ENCODE measurements at places on chromosomes 2 and 18. TPM values are rescaled to one million over a fixed set of nuclear protein-coding genes. Genes with fewer than 3 reads are reported as not detected.
A peak's percentile ranks its signal among the peaks of the same experiment; 100 is the strongest.

DNA sequence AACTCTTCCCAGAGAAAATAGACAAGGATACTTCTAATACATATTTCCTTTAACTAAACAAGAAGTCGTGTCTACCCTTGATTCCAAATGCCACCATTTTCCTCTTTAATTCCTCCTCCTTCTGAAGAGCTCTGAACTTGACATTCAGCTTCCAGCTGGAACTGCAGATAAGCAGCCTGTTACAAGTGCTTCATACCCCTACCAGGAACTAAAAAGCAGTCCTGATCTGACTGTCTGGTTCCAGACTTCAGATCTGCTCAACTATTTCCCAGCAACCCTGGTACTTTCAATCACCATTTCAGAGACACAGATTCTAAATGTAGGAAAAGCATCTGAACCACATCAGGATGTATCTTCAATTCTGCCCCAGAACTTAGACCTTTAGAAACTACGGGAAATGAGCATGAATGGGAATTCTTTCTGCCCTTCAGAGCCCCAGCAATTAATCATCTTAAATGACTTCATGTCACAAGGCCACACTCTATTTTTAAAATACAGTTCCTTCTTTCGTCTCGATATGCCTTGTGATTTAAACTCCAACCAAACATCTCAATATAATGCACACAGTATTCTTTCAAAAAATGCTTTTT lies 159.5 kb downstream of the L3MBTL4 start:
- peaks cover 21% of the 10 kb centered on the region for H3K4me1 ChIP-seq
- no peak overlapping the region for H3K27ac ChIP-seq
- DNase-seq, result no peak
- no peaks in the 10 kb centered on the region for H3K27me3 ChIP-seq
- no peak overlapping the region for H3K4me3 ChIP-seq

DNA sequence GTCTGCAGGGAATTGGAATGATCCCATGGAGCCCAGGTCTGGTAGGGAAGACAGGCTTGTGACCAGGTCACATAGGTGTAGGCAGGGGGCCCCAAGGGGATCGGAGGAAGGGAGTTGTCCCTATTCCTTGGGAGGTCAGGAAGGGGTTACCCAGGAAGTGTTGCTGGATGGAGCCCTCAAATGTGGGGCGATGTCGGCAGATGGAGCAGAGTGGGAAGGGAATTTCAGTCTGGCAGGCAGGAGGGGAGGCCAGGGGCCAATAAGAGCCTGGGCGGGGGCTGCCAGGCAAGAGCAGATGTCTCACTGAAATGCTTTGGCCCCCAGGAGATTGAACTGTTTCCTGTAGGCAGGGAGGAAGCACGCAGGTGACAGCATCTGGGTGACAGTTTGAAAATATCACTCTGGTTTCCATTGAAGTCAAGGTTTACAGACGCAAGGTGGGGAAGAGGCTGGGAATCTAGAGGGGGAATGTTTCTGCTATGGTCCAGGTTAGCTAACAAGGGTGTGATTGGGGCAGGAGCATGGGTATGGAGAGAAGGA lies 81.5 kb upstream of the SMAD2 start:
- peaks cover 1% of the 10 kb centered on the region for H3K27me3 ChIP-seq
- no peak for DNase-seq
- no peaks in the 10 kb centered on the region for H3K36me3 ChIP-seq

GRCh38 chr2:239507576-239508258 lies 106.9 kb upstream of the HDAC4 start:
- H3K27ac ChIP-seq, result no peak overlapping the region
- H3K4me1 ChIP-seq, result peaks cover 14% of the 10 kb centered on the region
- DNase-seq, result no peak
- H3K27me3 ChIP-seq, result peaks cover 5% of the 10 kb centered on the region

GRCh38 chr2:226652369-226652768 lies 147.3 kb downstream of the IRS1 start:
- no peak for DNase-seq
- H3K27ac ChIP-seq, result no peak overlapping the region
- no peak overlapping the region for H3K4me3 ChIP-seq

POTEF gene
- 1.1 TPM for total RNA-seq

DNA sequence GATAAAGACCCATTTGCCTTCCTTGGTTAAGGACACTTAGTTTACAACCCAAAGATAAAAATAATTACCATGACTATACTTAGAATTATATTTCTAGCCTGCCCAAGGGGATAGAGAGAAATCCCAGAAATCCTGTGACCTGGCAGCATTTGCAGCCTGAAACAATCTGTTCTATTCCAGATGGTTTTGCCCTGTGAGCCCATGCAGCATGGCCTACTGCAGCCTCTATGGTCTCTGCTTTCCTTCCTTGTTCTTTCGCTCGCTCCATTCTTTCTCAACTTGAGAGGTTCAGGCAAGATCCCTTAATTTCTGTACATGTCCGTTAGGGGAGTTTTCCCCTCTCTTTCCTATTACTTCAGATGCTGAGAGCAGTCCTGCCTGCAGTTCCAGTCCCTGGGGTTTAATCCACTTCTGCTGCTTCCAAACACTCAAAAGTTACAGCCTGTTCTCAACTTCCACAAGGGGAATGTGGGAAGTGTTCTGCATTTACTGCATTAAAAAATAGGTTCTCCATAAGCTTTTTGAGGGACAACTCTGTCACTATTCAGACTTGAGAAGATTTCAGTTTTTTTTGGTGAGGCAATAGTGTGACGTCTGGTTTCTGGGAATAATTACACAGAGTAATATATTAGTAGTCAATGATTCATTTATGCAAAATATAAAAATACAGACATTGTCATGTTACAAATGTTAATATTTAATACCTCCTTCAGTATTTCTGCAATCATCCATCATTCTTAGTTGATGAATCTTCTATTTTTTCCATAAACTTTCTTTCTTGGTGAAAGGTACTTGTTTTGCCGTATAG lies 80.3 kb downstream of the CDCA7 start:
- H3K4me1 ChIP-seq, result peaks cover 14% of the 10 kb centered on the region
- peaks cover 3% of the 10 kb centered on the region for H3K27me3 ChIP-seq
- no peak overlapping the region for H3K4me3 ChIP-seq
- H3K36me3 ChIP-seq, result no peaks in the 10 kb centered on the region
- H3K27ac ChIP-seq, result no peak overlapping the region
- DNase-seq, result no peak

DNA sequence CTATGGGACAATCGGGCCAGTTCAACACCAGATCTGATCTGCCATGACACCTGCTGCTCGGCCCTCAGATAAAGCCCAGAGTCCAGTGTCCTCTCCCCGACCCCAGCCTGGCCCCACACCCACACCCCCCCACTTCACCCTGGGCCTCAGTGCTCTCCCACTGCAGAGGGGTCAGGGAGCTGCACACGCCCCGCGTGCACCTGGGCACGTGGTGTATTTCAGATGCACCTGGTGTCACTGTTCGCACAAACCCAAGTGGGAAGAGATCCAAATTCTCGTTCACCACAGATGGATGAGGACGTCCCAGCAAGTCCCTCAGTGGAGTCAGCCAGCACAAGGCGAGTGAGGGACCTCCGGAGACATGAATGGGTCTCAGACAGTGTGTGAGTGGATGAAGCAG lies 161.3 kb downstream of the RTP5 start:
- no peak for DNase-seq
- no peak overlapping the region for H3K27ac ChIP-seq
- H3K4me1 ChIP-seq, result no peaks in the 10 kb centered on the region
- H3K36me3 ChIP-seq, result no peaks in the 10 kb centered on the region
- no peak overlapping the region for H3K4me3 ChIP-seq
- H3K27me3 ChIP-seq, result peaks cover 3% of the 10 kb centered on the region

FBXO15 gene
- total RNA-seq, result 5.4 TPM

DARS1 gene
- 82.9 TPM for total RNA-seq

DNA sequence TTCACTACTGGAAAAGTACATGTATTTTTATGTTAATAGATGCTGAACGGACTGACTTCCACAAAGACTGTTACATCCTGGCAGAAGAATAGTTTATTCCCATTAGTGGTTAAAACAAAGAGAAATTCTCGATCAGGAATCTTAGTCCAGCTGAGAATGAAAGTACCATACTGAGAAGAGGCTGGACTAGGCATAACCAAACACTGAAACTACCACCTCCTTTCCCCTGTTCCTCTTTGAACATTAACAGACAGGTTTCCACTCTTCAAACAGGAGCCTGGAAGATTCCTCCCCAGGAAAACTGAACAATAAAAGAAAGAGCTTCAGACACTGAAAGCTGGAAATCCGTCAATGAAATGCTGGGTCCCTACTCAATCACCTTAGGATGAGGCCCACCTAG lies 25.8 kb downstream of the LDAH start:
- peaks cover 8% of the 10 kb centered on the region for H3K4me1 ChIP-seq
- H3K27me3 ChIP-seq, result peaks cover 1% of the 10 kb centered on the region
- peaks cover 7% of the 10 kb centered on the region for H3K36me3 ChIP-seq
- no peak overlapping the region for H3K27ac ChIP-seq

CGREF1 gene
- total RNA-seq, result not detected

- no peaks in the 10 kb centered on the region for H3K36me3 ChIP-seq
- no peak overlapping the region for H3K4me3 ChIP-seq
- no peak overlapping the region for H3K27ac ChIP-seq
- DNase-seq, result no peak
- no peaks in the 10 kb centered on the region for H3K27me3 ChIP-seq
Observed at GRCh38 chr2:212683346-212684097, 144.9 kb upstream of the ERBB4 start.

- H3K27ac ChIP-seq, result no peak overlapping the region
- DNase-seq, result no peak
- no peak overlapping the region for H3K4me3 ChIP-seq
- H3K36me3 ChIP-seq, result peaks cover under 1% of the 10 kb centered on the region
- H3K4me1 ChIP-seq, result peaks cover 15% of the 10 kb centered on the region
Observed at GRCh38 chr18:35118641-35119040, 77.4 kb downstream of the MAPRE2 start.

DNA sequence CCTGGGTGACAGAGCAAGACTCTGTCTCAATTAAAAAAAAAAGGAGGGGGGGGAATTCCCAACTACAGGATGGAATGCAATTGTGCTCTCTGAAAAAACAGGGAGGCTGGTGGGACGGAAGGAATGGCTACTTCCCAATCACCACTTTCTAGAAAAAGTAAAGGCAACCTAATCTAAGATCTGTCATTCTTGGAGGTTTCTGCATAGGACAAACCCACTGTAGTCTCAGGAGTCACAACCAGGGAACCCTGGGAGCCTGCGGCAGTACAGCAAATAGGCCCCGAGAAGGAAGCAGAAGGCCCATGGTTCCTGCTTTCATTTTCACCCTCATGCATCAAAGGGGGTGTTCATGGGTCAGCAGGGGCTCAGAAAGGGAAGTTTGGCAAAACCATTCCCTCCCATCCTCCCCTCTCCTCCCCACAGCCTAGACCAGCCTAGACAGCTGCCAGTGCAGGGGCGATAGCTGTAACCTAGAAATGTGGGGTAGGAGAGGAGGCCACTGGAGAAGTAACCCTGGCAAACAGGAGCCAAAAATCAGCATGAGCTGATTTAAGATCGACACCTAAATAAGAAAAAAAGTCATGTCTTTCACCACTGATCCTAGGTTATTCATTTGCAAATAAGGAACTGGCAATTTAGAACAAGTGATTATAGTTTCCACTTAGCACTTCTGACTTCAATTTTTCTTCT lies 48.0 kb downstream of the TRABD2A start:
- H3K27ac ChIP-seq, result no peak overlapping the region
- H3K36me3 ChIP-seq, result peaks cover 7% of the 10 kb centered on the region
- no peak for DNase-seq
- no peak overlapping the region for H3K4me3 ChIP-seq

CD207 gene
- 0.74 TPM for total RNA-seq

- H3K4me3 ChIP-seq, result no peak overlapping the region
Observed at GRCh38 chr2:158914731-158915130, 53.7 kb upstream of the TANC1 start.

CD8A gene
- not detected for total RNA-seq

DNA sequence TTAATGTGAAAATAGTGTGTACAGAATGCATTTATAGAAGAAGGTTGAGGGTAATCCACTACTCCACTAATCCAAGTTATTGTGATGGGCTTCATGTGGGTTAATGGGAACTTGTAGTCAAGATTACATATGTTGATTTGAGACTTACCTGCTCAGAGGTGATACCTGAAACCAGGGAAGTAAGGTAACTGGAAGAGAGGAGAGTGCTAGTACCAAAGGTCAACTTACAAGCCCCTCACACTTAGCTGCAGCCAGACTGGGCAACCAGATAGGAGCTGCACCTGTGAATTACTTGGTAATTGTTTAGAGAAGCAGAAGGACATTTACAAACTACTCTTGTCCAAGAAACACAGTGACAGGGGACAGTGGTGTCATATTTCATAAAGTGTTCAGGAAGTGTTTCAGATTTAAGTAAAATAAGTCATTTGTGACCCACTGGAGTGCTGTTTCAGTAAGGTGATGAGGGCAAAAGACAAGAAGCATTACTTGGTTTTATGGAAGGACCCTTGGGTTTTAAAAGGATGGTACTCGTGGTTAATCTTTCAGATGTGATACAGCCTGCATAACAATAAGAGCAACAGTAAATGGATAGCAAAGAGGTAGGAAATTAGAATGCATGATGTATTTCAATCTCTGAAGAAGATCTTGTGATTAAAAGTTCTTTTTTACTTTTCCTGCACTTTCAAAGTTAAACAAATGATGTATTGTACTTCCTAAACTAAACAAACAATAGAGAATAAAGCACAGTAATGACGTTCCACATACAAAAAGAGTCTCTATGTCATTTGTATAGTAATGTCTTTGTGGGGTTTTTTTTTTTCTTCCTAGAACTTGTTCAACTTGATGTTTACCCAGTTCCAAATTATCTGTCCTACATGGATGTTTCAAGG lies 189.3 kb downstream of the PHLPP1 start:
- H3K27ac ChIP-seq, result no peak overlapping the region
- peaks cover 20% of the 10 kb centered on the region for H3K36me3 ChIP-seq
- peak overlapping the region; percentile 21 for H3K4me3 ChIP-seq

- DNase-seq, result no peak
- H3K4me3 ChIP-seq, result no peak overlapping the region
- H3K36me3 ChIP-seq, result peaks cover 3% of the 10 kb centered on the region
- no peaks in the 10 kb centered on the region for H3K4me1 ChIP-seq
- H3K27ac ChIP-seq, result no peak overlapping the region
- H3K27me3 ChIP-seq, result peaks cover 3% of the 10 kb centered on the region
Observed at GRCh38 chr18:74775239-74775638, 177.6 kb downstream of the ZNF407 start.

- H3K36me3 ChIP-seq, result no peaks in the 10 kb centered on the region
- H3K4me1 ChIP-seq, result no peaks in the 10 kb centered on the region
- no peak overlapping the region for H3K4me3 ChIP-seq
- no peak overlapping the region for H3K27ac ChIP-seq
- DNase-seq, result no peak
Observed at GRCh38 chr2:118618279-118618678, 229.2 kb downstream of the EN1 start.

- H3K36me3 ChIP-seq, result peaks cover 3% of the 10 kb centered on the region
- peaks cover 37% of the 10 kb centered on the region for H3K4me1 ChIP-seq
- peak overlapping the region; percentile 58 for H3K27ac ChIP-seq
Observed at GRCh38 chr2:165621086-165621560, 151.6 kb downstream of the CSRNP3 start.

DNA sequence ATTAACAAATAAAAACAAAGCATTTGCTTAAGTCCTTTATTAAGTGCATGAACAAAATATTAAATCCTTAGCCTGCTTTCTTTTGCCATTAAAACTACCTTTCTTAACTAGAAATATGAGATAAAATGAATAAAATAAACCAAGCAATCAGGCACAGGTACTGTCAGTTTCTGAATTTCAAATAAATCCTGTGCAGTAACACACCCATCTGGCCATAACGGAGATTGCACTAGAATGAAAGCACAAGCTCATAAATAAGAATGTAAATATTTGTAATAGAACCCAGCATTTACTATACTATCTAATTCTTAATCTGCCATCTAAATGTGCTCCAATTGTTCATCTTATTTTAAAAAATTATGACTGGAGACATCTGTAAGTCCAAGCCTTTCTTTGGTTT lies 31.9 kb downstream of the PRKRA start:
- H3K27ac ChIP-seq, result peak overlapping the region; percentile 76
- H3K27me3 ChIP-seq, result peaks cover 1% of the 10 kb centered on the region

- no peaks in the 10 kb centered on the region for H3K36me3 ChIP-seq
- no peaks in the 10 kb centered on the region for H3K27me3 ChIP-seq
- no peak overlapping the region for H3K4me3 ChIP-seq
- peaks cover 36% of the 10 kb centered on the region for H3K4me1 ChIP-seq
Observed at GRCh38 chr2:19575641-19576040, 217.2 kb upstream of the OSR1 start.

Measured in endothelial cell (in vitro differentiated cells).